Endodermal cell (in vitro differentiated cells): ENCODE measurements at places on chromosomes 16 and 17.

GRCh38 chr17:79320331-79320730 is 245.7 kb downstream of the ENGASE start:
- no peak for DNase-seq

- peak; percentile 81 for DNase-seq
Measured at GRCh38 chr16:17921357-17921978, 415.1 kb downstream of the NPIPA8 start.

- peak; percentile 92 for DNase-seq
Measured at GRCh38 chr17:79482727-79483521, 127.9 kb downstream of the RBFOX3 start.

DNA sequence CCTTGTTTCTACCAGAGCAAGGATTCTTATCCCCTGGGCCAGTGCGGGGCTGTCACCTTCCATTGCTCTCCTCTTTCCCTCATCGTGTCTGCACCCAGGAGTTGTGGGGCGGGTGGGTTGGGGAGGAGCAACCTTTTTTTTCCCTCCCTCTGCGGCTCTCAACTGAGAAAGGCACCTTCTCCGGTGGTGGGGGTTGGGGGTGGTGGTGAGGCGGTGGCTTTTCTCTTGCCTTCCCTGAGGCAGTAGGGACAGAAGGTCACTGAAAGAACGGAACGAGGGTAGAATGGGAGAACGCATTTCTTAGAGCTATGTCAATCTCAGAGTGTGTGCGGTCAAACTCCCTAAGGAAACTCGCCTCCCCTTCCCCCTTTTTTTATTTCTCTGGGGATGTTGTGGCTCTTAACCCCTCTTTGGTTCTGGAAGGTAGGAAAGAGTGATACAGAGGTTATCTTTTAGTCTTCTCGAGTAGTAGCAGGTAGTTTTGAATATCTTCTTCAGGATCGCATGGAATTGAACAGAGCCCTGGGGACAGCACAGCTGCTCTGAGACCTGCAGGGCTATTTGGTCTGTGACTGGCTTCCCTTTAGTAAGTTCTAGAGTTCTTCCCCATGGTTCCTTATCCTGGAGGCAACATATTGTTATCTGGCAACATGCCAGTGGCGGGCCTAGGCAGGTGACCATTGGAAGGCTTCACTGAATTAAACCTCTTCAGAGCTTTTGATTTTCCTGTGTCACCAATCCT is 994 bp downstream of the CLTC start:
- DNase-seq: peak; percentile 80

- no peak for DNase-seq
Measured at GRCh38 chr16:87134628-87134995, 182.6 kb downstream of the C16orf95 start.

DNA sequence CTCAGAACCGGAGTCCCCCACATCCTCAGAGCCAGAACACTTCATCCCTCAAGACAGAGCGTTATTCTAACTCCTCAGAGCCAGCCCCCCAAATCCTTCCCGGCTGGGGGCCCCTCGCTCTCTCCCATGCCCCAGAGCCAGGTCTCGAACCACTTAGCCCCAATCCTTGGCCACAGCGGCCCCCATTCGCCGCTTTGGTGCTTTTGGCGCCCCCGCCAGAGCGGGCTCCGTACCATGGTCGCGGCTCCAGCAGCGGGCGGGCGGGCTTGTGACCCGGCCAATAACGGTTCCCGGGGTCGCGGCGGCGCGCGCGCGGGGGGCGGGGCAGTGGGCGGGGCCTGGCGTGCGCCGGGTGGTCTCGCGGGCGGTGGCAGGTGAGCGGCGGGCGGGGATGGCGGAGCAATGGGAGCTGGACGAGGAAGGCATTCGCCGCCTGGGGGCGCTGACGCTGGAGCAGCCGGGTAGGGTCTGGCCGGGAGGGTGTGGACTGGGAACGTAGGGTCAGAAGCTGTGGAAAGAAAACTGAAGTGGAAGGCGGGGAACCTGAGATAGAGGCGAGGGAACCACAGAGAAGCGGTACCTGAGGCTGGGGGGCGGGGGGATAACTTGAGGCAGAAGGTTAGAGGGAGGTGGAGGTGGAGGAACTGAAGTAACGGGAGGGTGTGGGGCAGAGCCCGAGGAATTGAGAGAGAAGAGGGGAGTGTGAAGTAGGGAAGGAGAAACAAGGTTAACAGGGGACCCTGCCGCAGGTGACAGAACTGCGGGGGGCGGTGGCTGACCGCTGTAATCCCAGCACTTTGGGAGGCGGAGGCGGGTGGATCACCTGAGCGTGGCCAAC is at the start of the genes KCTD19 and LRRC36:
TSS of gene KCTD19 (minus strand) at position 270 of the 838 bp plus-strand sequence. CDS start at position 236, 34 bp downstream.
TSS of gene LRRC36 (plus strand) at position 344 of the 838 bp plus-strand sequence. CDS start at position 392, 48 bp downstream.
- DNase-seq: peak; percentile 99

DNA sequence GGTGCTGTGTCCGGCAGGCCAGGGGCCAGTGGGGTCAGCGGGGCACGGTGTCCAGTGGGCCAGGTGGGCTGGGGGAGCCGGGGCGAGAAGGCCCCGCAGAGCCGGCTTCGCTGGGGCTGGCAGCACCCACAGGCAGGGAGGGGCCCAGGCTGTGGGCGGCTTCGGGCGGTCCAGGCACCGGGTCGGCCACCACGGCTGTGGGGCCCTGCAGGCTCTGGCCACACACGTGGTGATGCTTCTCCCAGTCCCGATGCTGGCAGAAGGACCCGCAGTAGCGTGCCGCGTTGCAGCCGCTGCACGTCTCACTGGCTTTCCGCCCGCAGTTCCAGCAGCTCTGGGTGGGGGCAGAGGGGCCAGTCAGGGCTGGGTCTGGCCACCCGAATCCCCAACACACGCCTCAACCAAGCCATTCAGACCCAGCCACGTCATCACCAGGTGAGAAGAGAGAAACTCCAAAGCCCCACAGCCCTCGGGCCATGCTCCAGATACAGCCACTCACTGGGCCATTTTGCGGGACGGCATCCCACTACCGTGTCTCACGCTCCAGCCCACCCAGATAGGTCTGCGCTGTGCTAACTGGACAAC is 10.6 kb upstream of the PABPN1L start:
- DNase-seq: no peak

DNA sequence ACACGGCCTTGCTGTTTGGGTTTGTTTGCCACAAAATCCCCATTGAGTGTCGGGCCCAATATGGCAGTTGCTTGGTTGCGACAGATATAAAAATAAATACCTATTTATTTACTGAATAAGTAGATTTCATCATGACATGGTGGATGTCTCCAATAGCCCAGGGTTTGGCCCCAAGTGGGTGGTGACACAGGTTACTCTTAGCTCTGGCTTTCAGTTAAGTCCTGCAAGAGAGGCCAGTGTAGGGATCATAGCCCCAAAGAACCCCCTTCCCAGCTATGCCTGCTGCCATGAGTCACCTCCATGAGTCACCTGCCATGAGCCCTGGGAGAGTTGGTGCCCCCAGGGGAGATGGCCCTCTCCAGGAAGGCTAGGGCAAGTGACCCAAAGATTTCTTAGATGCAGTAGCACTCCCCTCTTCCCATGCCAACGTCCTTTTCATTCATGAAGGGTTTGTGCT is 78.7 kb upstream of the LGALS9 start:
- DNase-seq: peak; percentile 80

DNA sequence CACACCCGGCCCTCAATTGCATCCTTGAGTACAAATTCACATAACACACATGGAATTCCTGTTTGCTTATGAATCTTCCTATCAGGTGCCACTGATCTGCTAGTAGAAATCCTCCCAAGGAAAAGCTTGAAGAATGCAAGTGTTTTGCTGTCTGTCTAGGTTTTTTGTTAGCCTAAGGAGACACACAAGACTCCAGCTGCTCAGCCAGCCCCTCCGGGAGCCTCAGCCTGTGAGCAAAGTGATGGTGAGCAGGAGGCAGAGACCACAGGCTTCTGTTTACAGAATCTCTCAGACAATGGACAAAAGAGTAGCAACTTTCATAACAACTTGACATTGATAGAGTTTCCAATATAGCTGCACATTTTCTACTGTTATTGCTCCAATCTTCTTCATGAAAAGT is 18.4 kb upstream of the PRKCA start:
- DNase-seq: no peak

DNA sequence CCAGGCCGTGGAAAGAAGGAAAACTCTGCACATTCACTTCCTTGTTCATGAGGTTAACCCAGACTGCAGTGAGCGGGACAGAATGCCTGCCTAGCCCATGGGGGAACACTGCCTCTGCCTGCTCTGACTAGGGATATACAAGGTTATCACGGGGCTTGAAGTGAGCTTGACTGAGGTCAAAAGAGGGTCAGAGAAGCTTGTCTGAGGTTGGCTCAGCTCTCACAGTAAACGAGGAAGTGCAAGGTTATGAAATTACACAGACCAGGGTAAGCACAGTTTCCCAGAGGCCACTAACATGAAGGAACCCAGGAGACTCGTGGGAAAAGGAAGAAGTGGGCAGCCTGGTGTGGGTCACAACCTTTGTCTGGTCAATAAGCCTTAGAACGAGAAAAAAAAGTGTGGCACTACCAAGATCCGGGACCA is 28.7 kb downstream of the HIC1 start:
- no peak for DNase-seq

DNA sequence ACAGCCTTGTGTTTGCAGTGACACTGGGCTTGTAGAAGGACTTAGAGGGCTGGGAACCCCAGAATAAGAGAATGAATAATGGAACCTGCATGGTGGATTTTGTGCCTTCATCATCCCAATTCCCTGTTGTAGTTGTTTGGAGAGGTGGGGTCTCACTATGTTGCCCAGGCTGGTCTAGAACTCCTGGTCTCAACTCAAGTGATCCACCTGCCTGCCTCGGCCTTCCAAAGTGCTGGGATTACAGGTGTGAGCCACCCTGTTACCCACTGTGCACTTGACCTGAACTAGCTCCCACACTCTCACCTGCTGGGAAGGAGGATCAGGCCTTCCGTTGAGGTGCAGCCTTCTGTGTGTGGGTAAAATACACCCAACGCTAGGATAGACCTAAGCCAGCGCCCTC is 55.4 kb downstream of the RAP1GAP2 start:
- no peak for DNase-seq

DNA sequence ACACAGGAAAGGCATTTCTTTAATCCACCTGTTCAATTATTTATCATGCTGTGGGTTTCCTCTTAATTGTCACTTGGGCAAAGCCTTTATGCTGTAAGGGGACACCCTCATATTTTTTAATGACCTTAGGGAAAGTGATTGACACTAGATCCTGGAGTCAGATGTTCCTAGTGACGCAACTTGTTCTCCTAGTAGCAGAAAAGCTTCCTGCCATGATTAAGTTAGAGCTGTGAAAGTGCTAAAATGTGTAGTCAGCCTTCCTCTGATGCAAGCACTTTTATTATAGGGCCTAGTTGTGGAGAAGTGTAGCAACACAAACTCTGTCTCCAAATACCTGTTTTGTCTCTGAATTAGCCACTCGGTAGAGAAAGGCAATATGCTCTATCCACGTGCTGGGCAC is 12.3 kb downstream of the TMEM100 start:
- DNase-seq: peak; percentile 22

GRCh38 chr17:39863918-39864746 is at the start of gene IKZF3:
Gene IKZF3 (minus strand): TSS chr17:39864312. CDS start chr17:39864126, 186 bp downstream.
- DNase-seq: peak; percentile 95

DNA sequence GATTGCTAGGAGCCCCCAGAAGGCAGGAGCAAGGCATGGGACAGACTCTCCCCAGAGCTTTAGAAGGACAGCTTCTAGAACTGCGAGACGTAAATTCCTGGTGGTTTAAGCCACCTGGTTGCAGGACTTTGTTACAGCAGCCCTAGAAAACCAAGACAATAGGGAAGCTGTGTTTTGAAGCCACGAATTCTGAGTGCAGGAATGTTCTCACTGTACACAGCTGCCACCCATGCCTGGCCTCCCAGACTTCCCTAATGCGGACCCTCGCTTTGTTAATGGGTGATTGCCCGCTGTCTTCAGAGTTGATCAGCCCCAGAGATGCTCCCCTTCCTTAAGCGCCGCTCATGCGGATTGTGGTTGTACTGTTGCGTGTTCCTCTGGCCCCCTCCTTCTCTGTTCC is 177.1 kb downstream of the MSI2 start:
- DNase-seq: no peak

DNA sequence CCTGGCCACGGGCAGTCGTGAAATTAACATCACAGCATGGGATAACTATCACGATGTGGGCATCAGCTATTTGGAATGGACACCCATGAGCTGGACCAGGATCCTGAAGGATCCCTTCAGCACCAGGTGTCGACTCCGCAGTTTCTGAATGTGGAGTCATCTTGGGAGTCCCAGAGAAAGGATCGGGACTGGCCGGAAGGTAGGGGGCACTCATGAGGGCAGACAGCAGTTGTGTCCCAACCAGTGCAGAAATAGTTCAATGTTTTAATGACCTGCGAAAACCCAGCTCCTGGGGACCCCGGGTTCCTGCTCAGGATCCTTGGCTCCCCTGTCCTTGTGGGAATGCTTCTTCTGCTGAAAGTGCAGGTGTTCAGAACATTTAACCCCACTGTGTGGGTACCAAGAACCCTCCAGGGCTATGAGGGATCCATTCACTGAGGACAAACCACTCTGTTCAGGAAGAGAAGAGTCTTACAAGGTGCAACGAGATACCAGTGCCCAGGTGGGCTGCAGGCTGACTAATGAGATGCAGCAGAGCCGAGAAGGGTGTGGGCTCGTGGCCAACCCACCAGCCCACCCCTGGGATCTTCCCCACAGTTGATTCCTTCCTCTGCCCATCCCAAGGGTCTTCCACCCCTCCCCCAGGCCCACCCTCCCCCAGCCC is 154.8 kb downstream of the SALL1 start:
- DNase-seq: no peak

DNA sequence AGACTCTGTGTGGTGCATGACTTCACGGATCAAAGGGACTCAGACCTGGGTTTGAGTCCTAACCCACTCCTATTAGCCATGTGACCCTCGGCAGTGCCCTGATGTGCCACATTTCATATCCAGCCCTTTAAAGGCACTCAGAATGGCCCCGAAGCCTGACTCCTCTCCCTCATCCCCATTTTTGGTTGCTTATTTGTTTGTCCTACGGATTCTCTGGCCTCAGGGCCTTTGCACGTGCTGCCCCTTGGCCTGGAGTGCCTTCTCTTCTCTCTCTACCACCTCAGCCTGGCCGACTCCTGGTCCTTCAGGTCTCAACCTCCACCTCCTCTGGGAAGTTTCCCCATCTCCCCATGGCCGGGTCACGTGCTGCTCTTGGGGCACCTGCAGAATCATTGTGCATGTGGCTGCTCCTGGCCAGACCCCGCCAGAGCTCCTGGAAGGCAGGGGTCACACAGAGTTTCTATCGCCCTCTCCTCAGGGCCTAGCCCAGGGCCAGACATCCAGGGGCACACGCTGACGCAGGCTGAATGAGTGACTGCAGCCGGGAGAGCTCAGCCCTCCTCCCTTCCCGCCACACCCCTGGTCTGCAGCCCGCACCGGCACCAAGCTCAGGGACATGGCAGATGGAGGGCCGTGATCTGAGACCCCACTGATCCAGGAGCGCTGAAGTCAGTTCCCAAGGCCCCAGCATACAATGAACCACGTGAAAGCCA is 22.0 kb upstream of the CIBAR2 start:
- no peak for DNase-seq
